ENCODE measurements at places on chromosomes 6 and 20.

GRCh38 chr6:84921891-84922290, 157.5 kb upstream of the TBX18 start:
- peak; percentile 10 for DNase-seq

- no peak for DNase-seq
Observed at GRCh38 chr6:28251661-28252008, 434 bp downstream of the ZKSCAN4 start.

- DNase-seq = no peak
Observed at GRCh38 chr6:21123507-21124436, 469.8 kb upstream of the SOX4 start.

GRCh38 chr6:159966981-159967380, 1.9 kb upstream of the IGF2R start:
- peak; percentile 19 for DNase-seq

DNA sequence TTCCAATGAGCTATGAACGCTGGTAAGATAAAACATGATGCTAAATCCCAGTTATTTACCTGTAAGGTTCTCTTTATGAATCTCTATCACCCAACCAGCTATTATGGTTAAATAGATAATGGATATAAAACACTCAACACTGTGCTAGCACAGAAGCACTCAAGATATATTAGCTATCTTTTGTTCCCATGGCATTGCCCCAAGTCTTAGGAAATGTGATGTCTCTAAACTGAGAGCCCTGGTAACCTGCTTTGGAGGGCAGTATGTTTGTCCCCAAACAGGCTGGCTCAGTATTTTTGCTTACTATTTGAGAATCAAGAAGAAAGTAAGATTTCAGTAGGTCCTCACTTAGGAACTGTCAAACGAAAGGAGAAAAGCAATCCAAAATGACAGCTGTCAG, 90.5 kb downstream of the BTBD9 start:
- DNase-seq = no peak

DNA sequence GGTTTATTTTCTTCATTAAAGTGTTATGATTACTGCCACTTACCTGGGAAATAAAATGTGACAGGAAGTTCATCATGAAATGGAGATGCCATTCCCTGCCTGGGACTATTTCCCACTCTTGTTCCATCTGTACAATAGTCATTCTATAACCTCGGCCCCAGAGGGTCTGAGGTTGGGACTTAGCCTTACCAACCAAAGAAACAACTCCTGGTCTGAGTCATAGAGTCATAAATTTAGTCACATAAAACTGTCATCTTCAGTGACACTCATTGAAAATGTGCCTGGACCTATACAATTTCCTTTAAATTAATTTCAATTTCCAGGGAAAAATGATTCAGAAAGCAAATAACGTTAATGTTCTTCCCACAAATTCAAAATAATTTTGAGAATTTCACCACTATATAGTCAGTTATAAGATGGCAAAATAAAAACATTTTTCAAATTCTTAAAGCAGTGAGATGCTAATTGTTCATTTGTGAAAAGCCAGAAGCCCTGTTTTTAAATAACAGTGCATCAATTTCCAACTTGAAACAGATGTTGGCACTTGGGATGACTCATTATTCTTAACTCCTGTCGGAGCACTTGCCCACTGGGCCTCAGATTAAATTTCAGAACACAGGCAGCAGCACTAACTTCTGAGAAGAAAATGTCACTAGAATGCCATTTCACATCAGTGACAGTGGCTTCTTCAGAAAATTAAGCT, 201.2 kb upstream of the SMLR1 start:
- DNase-seq = peak; percentile 33

- DNase-seq = no peak
Observed at GRCh38 chr6:130742131-130742681, 85.0 kb upstream of the SMLR1 start.

DNA sequence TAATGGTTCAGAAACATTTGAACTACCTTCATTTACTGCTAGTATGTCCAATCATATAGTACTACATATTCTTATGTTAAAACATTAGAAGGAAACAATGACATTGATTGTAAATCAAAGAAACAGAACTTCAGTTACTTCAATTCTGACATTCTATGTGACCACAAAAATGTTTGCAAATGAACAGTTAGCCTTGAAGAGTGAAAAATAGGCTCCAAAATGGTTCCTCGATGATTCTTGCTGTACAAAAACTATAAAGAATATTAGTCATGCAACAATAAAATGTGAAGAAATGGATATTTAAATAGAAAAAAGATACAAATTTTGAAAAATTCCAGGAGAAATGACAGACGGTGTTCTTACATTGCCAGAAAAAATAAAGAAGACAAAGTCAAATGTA, 686.9 kb downstream of the BCKDHB start:
- no peak for DNase-seq

DNA sequence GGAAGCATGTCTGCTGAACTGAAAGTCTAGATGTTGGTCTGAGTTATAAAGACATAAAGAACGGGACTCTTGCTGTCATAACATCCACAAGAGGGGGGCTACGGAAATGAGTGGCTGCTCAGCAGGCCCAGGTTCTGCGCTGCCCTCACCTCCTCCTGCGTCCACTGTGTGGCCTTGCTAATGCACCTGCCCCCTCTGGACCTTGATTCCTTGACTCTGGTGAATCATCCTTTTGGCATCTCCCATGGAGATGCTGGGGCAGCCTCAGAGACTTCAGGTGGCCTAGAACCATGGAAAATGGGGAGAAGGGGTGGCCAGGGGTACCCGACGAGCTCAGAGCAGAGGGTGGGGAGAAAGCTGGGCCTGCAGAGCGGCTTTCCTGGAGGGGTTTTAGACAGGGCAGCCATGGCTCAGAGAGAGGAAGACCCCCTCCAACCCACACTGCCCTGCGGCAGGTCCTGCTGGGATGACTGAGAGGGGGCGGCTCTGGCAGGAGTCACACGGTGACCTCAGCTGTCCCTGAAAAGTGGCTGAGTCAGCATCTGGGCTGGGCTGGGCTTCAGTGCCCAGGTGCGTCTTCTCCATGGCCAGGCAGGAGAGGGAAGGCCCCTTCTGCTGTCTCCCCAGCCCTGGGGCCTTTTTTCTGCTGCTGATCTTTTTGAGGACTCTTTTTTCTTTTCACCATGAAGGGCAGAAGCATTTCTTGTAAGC, 46.9 kb downstream of the DLGAP4 start:
- DNase-seq = no peak

DNA sequence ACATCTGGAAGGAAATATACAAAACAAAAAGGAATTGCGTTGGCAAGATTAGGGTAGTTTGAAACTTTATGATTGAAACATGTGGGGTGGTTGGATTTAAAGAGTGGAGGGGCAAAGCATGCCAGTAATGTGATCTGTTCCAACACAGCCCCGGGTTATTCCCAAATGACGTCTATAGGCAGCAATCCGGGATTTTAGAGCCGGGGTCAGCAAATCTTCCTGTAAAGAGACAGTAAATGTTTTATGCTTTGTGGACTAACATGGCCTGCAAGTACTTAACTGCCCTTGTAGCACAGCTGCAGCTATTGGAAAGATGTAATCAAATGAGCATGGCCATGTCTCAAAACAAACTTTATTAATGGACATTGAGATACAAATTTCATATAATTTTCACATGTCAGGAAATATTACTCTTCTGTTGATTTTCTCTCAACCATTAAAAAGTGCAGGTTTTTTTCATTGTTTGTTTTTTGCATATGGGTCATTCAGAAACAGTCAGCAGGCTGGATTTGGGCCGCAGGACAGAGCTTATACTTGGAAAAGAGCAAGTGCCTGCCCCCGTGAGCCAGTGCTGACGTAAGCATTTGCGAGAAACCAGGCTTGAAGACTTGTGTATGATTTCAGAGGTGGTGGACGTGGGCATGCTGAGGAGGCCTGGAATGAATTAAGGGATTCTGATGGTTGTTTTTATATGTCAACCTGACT, 136.5 kb downstream of the DOK5 start:
- DNase-seq = no peak

DNA sequence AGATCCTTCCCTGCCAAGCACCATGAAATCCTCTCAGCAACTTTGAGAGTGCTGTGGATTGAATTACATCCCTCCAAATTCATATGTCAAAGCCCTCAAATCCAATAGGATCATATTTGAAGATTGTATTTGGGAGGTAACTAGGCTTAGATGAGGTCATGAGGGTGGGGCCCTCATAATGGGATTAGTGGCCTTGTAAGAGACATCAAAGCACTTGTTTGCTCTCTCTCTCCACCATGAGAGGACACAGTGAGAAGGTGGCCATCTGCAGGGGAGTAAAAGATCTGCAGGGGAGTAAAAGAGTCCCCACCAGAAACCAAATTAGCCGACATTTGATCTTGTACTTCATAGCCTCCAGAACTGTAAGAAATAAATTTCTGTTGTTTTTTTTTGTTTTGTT, 298.2 kb downstream of the SAMD5 start:
- DNase-seq = peak; percentile 13

GRCh38 chr6:1222728-1223595, 88.9 kb upstream of the FOXQ1 start:
- no peak for DNase-seq

GRCh38 chr6:170365593-170365992, 59.0 kb downstream of the FAM120B start:
- no peak for DNase-seq

DNA sequence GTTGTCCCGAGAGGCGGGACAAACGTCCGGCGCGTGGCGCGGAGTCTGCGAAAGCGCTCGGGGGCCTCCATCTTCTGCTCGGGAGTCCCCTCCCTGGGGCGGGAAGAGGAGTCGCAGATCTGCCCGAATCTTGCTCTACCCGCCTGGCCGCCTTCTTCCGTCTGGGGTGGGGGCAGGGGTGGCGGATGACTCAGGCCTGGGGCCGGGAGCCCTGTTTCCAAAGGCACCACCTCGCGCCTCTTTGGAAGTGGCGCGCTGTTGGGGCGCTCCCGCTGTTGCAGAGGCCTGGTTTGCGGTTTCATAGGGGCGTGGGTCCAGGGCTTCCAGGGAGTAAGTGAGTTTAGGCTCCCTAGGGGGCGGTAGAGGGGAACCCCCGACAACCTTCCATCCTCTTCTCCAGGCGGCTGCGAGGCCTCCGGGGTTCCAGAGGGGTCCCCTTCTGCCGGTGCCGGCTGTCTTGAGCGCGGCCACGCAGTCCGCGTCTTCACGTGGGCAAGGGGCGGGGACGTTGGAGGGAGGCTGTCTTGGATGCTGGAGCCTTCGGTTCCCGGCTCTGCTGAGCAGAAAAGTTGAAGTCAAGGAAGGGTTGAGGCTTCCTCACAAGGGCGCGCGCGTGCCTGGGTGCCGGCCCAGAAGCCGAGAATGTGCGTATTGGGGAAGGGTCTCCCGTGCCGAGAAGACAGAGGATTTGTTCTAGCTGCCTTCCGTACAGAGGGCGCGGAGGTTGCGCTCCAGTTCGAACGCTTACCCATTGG, 2.6 kb upstream of the TFAP2C start:
- no peak for DNase-seq

- peak; percentile 53 for DNase-seq
Observed at GRCh38 chr6:53464927-53465460, 79.9 kb downstream of the GCLC start.

- DNase-seq = peak; percentile 64
Observed at GRCh38 chr6:35415065-35415891, 36.9 kb upstream of the FANCE start.

DNA sequence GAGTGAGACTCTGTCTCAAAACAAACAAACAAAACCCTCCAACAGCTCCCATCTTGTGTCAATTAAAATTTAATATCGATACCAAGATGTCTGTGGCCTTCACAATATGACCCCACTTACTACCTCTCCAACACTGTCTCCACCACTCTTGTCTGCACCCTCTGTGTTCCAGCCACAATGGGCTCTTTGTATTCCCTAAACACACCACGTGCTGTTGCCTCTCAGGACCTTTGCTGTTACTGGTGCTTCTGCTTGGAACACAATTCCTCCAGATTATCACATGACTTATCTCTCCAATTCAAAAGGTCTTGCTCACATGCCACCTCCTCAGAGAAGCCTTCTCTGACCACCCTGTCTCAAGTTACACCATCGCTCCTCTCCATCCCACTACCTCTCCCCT, 6.0 kb upstream of the HCK start:
- no peak for DNase-seq

- DNase-seq = no peak
Observed at GRCh38 chr6:129845696-129846095, 15.4 kb downstream of the TMEM244 start.

- DNase-seq = peak; percentile 71
Observed at GRCh38 chr6:27471365-27472115, 1.4 kb downstream of the ZNF184 start.

DNA sequence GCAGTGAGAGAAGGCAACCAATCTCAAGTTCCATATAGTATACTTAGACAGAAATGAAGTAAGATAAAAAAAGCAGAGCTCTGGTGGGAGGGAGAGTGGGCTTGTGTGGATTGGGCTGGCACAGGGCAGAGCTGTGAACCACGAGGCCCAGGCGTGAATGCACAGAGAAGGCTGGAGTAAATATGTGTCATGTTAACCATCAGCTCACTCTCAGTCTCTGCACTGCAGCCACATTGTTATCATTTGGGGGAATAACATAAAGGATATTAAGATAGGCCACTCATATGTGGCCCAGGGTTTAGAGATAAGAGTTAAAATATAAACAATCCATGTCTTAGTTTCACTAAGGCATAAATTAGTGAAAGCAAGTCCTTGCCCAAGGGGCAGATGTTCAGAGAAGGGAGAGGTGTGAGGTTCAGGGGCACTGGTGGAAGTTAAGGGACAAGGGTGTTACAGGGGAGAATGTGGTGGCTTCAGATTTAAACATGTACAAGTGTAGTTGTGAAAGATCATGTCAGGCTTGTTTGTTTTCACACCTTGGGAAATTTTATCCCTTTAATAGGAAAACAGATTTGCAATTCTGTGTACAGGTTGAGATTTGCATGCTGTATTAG, 14.4 kb downstream of the GMPR start:
- DNase-seq = no peak

GRCh38 chr20:34363465-34364222, 571 bp downstream of the ITCH start:
- peak; percentile 74 for DNase-seq

DNA sequence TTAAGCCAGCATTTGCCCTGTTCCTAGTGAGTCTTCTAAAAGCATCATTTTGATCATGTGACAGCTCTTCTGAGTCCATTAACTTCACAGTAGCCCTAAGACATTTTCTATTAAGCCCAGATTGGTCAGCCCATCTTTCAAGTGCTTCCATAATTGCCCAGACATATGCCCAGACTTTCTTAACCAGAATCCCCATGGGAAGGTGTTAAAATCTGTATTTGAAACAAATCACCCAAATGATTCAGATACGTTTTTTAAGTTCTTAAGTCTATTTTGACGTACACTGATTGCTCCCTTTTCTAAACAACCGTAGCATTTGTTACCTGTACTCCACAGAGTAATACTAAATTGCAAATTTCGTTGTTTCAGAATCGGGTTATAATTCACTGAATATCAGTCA, 89.3 kb downstream of the BCAS1 start:
- DNase-seq = no peak

GRCh38 chr6:19231878-19232561, 605.1 kb upstream of the ID4 start:
- no peak for DNase-seq

- no peak for DNase-seq
Observed at GRCh38 chr20:33282991-33283555, at the start of gene BPIFB1. TSS of gene BPIFB1 (plus strand) at chr20:33283214. CDS start at chr20:33286074, 2,860 bp downstream.

GRCh38 chr20:18164356-18164755, 26.7 kb downstream of the KAT14 start:
- no peak for DNase-seq

All from OCI-M1 (cell line).